Immature natural killer cell (primary cell): ENCODE measurements at places on chromosomes 3 and 15. TPM values are rescaled to one million over a fixed set of nuclear protein-coding genes. Genes with fewer than 3 reads are reported as not detected.

CDHR4 gene
- not detected for polyA plus RNA-seq

LDHAL6B gene
- not detected for polyA plus RNA-seq

SLC27A2 gene
- polyA plus RNA-seq = 1.5 TPM

GXYLT2 gene
- not detected for polyA plus RNA-seq

DNA sequence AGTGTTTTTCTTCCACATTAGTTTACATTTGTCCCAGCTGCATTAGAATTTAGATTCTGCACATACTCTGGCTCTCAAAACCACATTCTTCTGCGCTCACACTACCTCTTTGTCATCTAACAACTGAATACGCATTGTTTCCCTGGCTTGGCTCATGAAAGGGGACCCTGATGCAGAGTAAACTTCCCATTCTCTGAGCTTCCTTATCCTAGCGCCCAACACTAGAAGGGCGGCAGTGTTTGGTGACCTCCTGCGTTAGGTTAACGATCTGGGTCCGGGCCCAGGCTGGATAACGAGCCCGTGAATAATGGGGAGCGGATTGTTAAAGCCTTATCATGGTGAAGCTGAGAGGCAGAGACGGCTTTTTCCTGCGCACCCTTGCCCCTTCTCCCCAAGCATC is 63.9 kb downstream of the ETV5 start:
- DNase-seq = no peak
